ENCODE measurements at places on chromosomes 4 and X. TPM values are rescaled to one million over a fixed set of nuclear protein-coding genes. Genes with fewer than 3 reads are reported as not detected.

Gene PRDM8
- 0.73 TPM for total RNA-seq

Gene ALAS2
- total RNA-seq, result 0.51 TPM

Gene DCAF12L1
- not detected for total RNA-seq

Gene PNMA5
- not detected for total RNA-seq

Gene TENT5D
- total RNA-seq, result not detected

DNA sequence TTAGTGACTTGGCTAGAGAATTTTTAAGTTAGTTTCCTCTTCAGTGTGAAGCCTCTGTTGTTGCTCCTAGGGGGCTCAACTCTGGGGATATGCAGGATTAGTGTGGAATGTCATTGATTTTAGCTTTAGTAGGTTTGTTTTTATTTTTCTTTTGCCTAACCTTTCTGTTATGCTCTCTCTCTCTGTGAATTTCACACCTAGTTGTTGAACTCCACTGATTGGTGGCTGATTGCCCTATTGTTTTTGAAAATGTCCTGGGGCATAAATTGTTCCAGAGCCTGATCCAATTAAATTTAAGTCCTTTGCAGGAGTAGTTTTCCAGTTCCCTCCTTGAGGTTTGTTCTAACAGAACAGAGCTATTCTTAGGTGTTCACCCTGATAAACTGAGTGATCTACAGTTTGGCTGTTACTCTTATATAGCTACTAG lies 393.3 kb upstream of the CTSO start:
- DNase-seq, result no peak

GRCh38 chr4:11106190-11106589 lies 322.5 kb downstream of the HS3ST1 start:
- no peak for DNase-seq

GRCh38 chr4:101972791-101973190 lies 182.3 kb downstream of the BANK1 start:
- DNase-seq, result no peak

- DNase-seq, result no peak
Observed at GRCh38 chr4:143183513-143184216, 1.1 kb upstream of the USP38 start.

DNA sequence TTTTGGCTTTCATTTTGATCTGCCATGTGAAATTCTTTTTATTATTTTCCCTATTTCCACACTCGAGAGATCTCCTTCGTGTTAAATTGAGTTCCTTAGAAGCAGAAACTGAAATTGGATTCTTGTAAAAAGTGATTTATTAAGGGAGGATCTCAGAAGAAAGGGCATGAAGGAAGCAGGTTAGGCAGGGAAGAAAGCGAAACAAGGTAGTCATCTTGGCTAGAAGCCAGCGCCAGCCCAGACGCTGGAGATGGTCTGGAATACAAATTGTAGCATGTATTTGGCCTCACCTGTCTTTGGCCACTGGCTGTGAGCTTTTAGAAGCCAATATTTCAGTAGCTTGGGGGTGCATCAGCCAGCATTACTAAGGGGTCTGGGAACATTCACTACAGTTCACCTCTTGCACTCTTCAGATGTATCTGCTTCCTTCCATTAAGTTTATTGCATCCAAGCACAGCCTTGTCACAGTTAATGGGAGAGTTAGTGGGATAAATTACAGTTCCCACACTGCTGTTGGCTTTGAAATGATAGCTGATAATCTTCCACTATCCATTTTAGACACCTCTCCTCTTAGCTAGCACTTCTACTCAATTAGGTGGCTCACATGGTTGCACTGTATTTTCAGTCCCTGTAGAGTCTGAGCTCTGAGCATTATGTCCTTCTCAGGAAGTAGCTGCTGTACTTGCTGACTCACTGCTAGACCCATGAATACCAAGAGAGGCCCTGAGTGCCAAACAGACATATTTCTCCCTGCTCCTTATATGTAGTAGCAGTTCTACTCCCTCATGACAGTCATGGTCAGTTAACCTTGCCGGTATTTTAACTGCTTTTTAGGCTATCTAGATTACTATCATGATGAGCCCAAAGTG lies 14.6 kb downstream of the GRXCR1 start:
- no peak for DNase-seq

- DNase-seq, result no peak
Observed at GRCh38 chrX:88863726-88864125, 116.7 kb downstream of the CPXCR1 start.

GRCh38 chr4:37891260-37892159 lies 626 bp downstream of the TBC1D1 start:
- peak; percentile 50 for DNase-seq

Measured in Right ventricle myocardium superior (tissue), 1 donor.